ENCODE measurements at places on chromosomes 5 and 9.

GRCh38 chr5:66527478-66528035 lies 68.6 kb upstream of the MAST4 start:
- DNase-seq: no peak

DNA sequence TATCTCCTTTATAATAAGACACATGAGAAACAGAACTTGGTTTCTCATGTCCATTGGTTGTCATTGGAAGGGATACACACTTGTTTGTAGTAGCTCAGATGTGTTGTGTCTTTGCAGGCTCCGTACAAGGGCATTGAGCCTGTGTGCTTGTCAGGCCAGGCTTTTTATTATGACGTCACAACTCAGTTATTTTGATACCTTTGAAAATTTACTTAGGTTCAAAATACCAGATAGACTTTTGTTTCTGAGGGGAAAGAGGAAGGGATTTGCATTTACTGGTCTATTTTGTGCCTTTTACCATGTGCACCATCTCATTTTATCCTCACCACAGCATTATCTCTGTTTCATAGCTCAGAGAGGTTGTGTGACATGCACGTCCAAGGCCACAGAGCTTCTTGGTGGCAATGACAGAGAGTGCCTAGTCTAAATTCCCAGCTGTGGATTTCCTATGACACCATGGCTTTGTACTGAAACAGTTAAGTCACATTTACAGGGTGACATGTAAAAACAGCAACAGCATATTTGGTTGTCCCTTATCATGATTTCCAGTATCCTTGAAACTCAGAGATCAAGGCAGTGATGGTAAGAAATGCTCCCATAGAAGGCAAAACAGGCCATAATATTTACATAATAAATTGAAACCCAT lies 268.7 kb downstream of the AOPEP start:
- DNase-seq: no peak

- no peak for DNase-seq
These were observed 17.7 kb downstream of the PLGRKT start for GRCh38 chr9:5419987-5420386.

DNA sequence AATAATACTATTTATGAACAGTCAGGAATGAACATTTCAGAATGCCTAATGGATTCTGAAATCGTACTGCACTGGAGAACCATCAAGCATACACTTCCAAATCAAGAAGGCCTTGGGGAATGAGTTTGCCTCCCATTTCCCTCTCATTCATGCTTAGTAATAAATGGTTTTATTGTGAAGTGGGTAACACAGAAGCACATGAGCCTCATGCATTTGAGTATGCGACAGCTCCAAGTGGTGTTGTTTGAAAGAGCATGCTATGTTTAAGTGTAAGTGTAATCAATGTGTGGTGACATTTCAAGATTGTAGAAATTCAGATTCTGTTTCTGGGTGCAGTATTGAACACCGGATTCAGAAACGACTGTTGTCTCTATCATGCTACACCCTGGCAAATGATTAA lies 60.0 kb downstream of the SGCD start:
- no peak for DNase-seq

DNA sequence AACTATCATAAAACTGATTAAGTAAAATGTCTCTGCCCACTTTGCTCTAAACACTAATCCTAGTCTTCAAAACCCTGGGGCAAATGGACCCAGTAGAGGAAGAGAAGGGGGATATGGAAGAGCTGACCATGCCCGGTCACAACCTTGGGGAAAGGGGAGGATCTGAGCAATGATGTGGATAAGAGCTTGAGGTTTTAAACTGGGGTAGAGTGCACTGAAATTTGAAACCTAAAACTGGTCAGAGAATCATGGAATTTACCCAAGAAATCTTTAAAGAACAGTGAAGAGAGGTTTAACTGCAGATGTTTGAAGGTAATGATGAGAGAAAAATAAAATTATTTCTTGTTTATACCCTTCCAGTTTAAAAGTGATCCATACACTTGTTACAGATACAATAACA lies 110.8 kb downstream of the MRPS30 start:
- DNase-seq: no peak

DNA sequence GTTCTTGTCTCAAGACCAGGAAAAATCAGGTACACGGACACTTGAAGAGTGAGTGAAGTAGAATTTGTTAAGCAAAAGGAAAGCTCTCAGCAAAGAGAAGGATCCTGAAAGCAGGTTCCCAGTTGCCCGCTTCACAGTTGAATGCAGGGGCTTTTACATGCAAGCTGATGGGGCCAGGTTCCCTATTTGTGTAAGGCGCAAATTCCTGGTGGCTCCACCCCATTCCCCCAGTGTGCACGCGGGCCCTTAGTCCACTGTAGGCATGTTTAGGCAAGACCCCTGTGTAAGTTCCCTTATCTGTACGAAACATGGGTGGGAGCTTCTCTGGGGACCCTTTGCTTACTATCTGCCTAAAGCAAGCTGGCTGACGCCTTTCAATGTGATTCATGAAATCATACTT lies 2.7 kb upstream of the AGTPBP1 start:
- DNase-seq: no peak

DNA sequence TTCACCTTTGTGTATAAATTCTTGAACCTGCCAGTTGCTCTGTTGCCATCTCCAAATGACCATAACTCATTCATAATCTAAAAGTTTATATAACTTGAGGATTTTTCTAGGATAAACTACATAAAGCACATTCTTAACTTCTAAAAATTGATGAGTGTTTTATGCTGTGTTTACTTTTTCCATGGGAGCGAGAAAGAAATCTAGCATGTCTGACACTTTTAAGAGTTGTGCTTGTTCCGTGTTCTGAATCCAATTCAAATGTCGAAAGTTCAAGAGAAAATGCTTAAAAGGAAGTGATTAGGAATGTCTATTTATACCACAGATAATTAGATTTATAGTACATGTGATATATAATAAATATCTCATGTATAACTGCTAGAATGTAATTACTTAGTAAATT lies 154.4 kb downstream of the DEPDC1B start:
- DNase-seq: no peak

DNA sequence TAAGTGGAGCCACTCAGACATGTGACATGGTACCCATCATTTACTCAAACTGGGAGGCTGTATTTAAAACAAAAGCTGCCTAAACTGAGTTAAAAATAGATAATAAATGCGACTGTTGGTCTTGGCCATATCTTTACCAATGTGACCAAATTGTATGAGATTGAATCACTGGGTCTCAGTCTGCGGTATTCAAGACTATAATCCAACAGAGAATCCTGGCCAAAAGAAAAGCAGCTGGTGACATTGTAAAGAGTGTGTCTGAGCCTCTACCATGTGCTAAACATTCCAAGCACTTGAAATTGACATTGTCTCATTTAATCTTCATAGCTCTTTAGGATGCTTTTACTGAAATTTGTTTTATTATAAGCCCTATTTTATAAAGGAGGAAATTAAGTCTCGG lies 282.6 kb downstream of the ZNF608 start:
- DNase-seq: no peak

All from ecto neural progenitor cell (in vitro differentiated cells).